ENCODE measurements at places on chromosomes 6 and 20. TPM values are rescaled to one million over a fixed set of nuclear protein-coding genes. Genes with fewer than 3 reads are reported as not detected.

DNA sequence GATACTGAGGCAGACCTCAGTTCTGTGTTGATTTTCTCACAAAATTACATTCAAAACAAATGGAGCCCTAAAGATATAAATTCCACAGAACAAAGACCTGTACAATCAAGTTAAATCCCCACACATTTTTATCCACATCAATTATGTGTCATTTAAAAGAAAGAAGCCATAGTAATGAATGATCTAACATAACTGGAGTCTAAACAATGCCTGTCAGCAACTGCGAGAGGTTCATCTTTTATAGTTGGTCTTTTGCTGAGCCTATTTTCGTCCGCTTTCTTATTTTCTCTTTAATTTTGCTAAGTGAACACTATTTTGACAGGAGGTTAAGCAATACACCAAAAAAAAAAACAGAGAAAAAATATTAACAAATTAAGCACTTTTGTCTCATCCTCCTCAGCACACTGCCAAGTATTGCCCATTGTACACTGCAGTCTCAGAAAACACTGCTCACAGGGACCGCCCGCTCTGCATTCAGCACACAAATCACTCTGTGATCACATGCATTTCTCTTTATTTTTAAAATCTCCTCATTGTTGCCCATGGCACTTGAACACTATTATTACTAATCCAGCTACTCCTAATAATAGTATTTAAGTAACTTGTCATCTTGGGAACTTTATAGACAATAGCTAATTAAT is 140.8 kb downstream of the BTBD9 start:
- no peak for DNase-seq

Gene TSPO2
- not detected for total RNA-seq

DNA sequence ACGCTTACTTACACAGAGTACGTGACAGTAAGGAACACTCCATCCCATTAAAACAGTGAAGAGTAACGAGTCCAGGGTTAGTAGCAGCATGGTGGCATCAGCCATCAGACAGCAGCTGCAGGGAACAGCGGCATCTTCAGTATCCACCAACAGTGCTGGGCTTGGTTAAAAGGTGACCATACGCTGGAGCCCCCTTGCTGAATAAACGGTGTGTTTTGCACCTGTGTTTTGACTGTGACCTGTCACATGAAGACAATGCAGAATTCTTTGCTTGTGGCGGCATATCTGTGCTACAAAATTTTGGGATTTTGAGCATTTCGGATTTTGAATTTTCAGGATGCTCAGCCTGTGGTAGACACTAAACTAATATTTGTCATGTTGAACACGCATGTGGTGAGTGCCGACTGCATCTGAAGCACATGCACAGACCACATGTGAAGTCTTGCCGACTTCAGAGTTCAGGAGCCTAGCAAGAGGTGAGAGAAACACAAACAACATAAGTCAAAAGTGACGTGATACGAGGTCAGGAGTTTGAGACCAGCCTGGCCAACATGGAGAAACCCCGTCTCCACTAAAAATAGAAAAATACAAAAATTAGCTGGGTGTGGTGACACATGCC is 69.3 kb upstream of the FRMD1 start:
- DNase-seq: no peak

DNA sequence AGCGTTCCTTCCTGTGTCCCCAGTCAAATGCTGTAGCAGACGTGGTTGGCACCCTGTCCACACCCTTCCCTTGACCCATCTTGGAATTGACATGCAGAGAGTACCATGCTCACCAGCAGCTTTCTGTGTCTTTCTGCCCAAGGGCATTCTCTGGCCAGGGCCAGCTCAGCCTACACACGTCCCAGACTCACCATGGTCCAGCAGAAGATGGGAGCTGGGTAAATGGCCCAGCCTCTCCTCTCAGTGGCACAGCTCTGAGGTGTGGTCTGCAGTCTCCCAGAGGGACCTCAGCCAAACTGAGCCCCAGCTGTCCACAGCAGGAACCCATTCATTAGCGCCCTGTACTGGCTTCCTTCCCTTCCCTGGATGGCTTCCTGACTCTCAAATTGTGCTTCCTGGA is 31.1 kb upstream of the BLCAP start:
- DNase-seq: no peak

- DNase-seq: no peak
Measured at GRCh38 chr6:31652925-31653724, 664 bp upstream of the BAG6 start.

Gene PPP1R10
- 16.1 TPM for total RNA-seq

- peak; percentile 19 for DNase-seq
Measured at GRCh38 chr6:81265106-81265505, 487.4 kb downstream of the TENT5A start.

GRCh38 chr6:122374307-122374706 is 25.1 kb upstream of the HSF2 start:
- no peak for DNase-seq

Gene SPEF1
- under 0.01 TPM for total RNA-seq

Gene DYNLT2
- total RNA-seq: 1.1 TPM

Gene JAG1
- 19.4 TPM for total RNA-seq

Gene DOP1A
- total RNA-seq: 32.4 TPM

DNA sequence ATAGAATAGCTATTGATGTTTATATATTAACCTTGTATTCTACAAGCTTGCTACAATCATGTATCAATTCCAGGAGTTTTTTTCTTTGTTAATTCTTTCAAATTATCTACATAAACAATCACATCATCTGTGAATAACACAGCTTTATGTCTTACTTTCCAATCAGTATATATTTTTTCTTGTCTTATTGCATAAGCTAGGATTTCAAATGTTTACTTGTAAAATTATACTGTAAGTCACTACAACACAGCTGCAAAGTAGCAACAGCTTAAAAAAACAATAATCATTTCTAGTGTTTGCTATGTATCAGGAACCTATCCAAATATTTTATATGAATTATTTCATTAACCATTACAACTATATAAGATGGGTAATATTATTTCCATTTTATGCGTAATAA is 270.4 kb downstream of the KIF16B start:
- no peak for DNase-seq

- DNase-seq: no peak
Measured at GRCh38 chr6:13654496-13654895, 39.4 kb downstream of the NOL7 start.

All from IMR-90 (cell line).